ENCODE measurements at places on chromosomes 6 and 20. TPM values are rescaled to one million over a fixed set of nuclear protein-coding genes. Genes with fewer than 3 reads are reported as not detected.

STMN3 gene
- 20.7 TPM for total RNA-seq

IPCEF1 gene
- 4.2 TPM for total RNA-seq

BNIP5 gene
- not detected for total RNA-seq

RUNX2 gene
- 2.6 TPM for total RNA-seq

TREML1 gene
- not detected for total RNA-seq

DNA sequence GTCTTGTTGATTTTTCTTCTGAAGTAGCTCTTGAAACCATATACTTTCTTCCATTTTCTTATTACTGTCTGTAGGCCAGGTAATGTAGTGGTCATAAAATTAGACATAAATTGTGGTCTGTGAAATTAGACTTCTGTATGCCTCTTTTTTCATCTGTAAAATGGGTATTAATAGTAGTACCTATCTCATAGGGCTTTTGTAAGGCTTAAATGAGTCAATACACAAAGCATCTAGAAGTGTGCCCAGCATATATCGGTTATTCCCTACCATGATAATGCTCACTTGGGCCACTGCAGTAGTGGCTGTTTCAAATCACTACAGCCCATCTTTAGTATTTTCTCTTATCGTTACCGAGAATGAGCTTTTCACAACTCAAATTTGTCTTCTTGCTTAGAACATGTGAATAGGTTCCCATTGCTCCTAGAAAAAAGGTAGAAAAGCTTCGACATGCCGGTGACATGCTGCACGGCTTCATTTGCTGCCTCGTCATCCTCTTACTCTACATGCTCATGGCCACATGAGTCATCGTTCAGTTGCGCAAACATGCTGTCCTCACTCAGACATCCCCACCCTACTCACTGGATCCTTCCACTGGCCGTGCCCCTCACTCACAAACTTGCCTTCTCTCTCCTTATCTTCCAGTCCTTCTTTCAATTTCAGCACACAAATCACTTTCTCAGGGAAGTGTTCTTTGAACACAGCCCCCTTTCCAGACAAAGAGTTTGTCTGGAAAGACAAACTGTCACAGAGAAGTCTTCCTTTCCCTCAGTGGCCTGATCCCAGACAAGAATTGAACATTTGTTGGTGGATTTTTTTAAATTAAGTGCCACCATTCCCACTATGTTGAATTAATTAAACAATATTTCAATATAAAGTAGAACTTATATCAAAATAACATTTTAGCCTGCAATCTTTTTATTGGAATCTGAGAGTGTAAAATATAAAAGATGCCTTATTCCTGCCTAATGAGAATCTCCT, 32.2 kb upstream of the ERVFRD-1 start:
- peak; percentile 90 for DNase-seq

GRCh38 chr6:125529061-125529460, 220.4 kb upstream of the HEY2 start:
- no peak for DNase-seq

GRCh38 chr6:12875051-12875450, 158.5 kb downstream of the PHACTR1 start:
- no peak for DNase-seq

Measured in suprapubic skin (tissue), 4 donors.